Stimulated activated naive CD4-positive, alpha-beta T cell (primary cell): ENCODE measurements at places on chromosomes 11 and 22.

DNA sequence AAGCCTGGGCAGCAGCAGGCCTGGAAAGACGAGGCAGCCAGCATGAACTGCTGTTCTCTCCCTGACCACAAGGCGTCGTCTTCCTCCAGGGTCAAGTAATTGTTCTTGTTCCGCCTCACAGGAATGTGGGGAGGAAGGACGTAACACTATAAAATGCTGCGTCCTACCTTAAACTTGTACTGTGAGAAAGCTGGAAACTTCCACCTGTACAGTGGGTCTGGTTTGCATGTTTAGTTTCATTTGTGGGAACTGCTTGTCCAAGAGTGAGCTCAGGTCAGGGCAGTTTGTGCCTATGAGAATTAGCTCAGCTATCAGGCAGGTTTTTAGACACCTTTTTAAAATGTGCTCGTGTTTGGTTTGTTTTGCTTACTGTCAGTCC, 55.2 kb downstream of the PANX1 start:
- no peak for DNase-seq

GRCh38 chr11:122720107-122720881, 64.8 kb downstream of the UBASH3B start:
- DNase-seq, result no peak

- no peak for DNase-seq
Observed at GRCh38 chr11:77374108-77374507, 72.6 kb upstream of the GDPD4 start.

- DNase-seq, result no peak
Observed at GRCh38 chr11:96484361-96484760, 94.5 kb downstream of the JRKL start.

DNA sequence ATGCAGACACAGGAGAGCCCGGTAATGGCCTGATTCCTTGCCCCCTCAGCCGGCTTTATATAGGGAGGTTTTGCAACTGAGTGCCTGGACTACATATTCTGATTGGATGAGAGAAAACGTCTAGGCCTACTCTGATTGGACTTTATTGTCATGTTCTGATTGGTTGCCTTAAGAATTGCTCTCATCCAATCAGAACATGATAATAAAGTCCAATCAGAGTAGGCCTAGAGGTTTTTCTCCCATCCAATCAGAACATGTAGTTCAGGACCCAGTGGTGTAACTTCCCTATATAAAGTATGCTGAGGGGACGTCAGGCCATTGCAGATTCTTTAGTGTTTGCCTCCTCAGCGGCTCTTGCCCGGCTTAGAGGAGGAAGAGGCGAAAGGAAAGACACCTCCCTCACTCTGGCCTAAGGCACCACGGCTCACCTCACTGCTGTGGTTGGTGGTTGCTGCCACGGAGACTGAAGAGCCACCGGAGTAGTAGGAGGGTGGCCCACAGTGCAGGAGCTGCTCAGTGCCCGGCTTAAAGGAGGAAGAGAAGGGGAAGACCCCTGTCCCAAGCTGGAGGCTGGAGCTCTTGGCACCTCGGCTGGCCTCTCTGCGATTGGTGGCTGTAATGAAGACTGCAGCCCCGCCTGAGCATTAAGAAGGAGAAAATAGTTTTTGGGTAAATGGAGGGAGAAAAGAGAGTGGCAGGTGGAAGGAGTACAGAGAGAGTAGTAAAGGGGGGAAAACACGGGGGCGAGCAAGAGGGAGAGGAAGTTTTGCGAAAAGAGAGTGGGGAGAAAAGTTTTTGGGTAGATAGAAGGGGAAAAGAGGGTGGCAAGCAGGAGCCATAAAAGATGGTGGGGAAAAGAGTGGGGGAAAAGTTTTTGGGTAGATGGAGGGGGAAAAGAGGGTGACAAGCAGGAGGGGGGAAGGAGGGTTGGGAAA, 116.7 kb upstream of the SERPIND1 start:
- no peak for DNase-seq

DNA sequence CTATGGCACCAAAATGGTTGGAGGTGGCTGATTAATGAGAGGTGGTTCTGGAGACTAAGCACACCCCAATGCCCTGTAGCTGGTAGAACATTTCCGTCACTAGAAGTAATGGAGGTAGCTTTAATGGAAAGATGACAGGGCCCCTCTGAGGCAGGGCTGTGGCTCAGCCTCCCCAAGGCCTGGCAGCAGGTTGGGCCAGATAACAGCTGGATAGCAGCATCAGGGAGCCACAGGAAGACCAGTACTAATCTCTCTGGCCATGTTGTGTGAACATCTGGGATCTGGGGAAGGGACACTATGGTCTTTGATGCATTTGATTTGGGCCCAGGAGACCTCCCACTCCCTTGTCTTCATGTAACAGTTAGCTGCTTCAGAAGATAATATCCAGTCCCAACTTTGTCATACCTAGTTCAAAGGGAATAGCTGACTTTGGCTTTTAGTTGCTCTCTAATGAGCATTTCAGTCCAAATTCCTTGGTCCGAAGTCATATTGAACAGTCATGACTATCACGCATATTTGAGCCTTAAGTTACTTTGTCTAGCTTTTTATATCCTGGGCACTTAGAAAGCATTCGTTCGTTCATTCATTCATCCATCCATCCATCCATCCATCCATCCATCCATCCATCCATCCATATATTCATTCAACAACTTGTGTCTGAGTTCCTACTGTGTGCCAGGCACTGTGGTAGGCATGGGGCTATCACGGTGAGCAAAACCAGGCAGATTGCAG, 53.0 kb upstream of the LMO2 start:
- DNase-seq, result no peak

DNA sequence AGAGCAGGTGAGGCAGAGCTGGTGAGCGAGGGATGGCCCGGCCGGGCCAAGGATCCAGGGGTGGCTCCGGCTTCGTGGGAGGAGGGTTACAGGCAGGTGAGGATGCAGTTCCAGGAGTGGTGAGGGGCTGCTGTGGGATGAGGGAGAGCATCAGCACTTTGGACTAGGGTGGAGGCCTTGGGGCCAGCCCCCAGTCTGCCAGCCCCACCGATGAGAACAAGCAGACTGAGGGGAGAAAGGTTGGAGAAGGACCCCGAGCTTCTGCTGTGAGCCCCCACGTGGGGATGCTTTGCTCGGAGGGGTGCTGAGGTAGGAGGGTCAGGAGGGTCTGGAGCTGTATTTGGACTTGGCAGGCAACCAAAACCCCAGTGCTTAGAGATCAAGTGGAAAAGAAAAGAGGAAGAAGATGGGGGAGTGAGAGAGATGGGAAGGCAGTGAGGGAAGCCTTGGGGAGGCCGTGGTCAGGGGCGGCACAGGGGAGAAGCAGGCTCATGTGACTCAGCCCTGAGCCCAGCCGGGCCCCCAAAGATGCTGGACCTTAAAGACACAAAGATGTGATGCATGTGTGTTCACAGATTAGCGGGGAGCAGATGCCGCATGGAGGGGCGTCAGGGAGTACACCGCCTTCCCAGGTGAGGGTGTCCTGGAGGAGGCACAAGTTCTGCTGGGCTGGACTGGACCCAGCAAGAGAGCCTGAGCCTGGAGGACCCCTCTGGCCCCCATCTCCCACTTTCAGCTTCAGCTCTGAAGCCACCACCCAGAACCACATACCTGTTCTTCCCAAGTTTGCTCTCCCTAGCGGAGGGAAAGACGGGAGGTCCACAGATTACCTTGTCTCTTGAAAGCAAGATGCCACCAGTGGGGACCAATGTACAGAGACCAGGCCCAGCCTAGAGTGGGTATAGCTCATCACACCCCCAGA, 91.3 kb downstream of the CDKN1C start:
- DNase-seq, result no peak

DNA sequence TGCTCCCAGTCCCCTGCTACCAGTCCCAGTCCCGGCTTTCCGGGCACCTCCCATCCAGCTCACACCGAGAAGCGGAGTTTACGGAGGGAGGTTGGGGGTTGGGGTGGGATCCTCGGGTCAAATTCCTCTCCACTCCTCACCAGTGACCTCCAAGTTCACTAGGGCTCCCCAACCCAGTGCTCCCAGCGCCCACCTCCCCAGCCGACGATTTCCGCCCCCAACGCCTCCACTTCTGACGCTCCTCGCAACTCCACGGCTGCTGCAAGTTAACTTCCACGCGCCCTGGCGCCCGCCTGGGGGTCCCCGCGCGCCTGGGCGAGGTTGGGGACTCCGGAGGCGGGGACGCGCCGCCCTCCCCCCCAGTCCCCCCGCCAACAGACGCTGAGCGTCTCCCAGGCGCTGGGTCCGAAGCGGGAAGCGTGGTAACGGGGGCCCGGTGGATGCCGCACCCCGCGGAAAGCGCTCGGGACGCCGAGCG, 526 bp downstream of the TPST2 start:
- no peak for DNase-seq

- no peak for DNase-seq
Observed at GRCh38 chr11:120027546-120028180, 110.2 kb downstream of the TRIM29 start.

DNA sequence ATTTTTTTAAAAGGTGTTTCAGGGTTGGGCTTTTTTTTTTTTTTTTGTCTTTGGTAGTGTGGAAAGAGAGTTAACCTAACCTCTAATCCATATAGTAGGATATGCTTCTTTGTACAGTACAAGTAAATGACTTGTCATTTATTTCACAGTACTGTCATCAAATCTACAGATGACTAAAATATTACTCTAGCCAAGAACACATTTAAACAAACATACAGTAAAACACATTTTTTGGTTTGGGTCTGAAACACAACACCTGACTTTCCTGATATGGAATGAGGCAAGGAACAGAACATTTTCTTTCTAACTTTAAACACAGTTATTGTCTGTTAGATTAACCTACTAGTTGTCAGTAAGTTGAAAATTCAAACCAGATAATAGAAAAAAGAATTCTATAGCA, 68.1 kb downstream of the IMMP1L start:
- DNase-seq, result no peak

DNA sequence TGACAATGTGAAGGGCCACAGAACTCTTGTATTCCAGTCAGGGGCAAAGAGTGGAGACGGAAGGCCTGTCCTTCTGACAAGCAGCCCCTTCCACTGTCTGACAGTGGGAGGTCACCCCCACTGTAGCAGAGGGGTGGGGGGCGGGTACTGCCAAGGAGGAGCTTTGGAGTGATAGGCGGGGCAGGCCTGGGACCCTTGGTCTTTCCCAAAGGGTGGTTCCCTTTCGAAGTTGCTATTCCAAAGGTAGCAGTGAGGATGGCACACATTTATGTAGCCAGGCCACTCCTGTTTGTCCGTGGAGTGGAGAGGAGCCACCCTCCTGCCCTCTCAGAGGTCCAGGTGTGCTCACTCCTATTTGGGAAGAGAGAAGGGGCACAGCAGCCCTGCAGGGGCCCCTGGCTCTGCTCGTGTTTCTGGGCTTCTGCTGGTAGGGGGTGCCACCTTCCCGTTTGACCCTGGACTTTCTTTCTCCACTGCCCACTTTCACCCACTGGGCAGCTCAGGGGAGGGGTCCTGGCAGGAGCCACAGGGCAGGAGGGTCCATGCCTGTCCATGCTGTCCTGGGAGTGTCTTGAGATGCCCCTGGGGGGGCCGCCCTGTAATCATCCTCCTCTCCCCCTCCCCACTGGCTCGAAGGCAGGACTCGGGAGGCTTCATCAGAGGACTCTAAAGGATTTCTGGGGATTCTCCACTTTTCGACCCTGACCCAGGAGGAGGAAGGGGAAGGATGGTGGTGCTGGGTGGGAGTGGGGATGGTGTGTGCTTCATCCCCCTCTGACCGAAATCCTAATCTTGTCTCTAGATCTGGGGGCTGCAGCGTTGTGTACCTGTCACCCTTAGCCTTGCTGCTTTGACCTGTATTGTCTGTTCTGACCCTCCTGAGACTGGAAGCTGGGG, 994 bp downstream of the TAGLN start:
- no peak for DNase-seq

GRCh38 chr11:9265211-9266131, at the start of gene DENND5A:
Gene DENND5A, minus strand, starts transcription at chr11:9265350. Its CDS starts 281 bp downstream, at chr11:9265069.
- DNase-seq, result no peak

GRCh38 chr22:22955276-22955798, 67.7 kb downstream of the IGLL5 start:
- DNase-seq, result no peak

GRCh38 chr11:61194169-61194671, 9.1 kb upstream of the PGA3 start:
- no peak for DNase-seq

GRCh38 chr11:35139722-35140282, 831 bp downstream of the CD44 start:
- no peak for DNase-seq

GRCh38 chr11:83063073-83063754, 8.5 kb downstream of the RAB30 start:
- DNase-seq, result no peak

DNA sequence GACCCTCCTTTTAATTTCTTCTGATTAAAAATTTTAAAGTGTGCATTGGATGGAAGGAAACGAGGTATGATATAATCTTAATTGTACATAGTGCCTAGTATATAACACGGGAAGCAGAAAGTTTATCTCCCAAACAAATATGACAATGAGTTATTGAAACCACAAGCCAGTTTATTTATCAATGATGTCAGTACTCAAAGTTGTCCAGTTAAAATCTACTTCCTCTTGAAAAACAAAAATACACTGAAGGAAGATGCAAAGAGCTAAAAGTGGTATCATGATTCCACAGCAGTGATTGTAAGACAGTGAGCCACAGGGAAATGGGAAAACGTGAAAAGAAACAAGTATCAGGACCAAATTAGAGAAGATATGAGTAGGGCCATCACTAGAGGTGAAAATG, 18.8 kb upstream of the OR5B21 start:
- no peak for DNase-seq

- DNase-seq, result no peak
Observed at GRCh38 chr11:1410366-1411291, 20.9 kb downstream of the BRSK2 start.

DNA sequence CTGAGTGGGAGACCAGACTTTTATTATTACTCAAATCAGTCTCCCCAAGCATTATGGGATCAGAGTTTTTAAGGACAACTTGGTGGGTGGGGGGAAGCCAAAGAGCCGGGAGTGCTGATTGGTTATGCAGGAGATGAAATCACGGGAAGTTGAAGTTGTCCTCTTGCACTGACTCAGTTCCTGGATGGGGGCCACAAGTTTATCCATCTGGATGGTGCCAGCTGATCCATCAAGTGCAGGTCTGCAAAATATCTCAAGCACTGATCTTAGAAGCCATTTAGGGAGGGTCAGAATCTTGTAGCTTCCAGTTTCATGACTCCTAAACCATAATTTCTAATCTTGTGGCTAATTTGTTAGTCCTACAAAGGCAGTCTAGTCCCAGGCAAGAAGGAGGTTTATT, 53.5 kb upstream of the LMO1 start:
- DNase-seq, result no peak

GRCh38 chr11:102415304-102415916, 37.2 kb downstream of the TMEM123 start:
- peak; percentile 21 for DNase-seq

GRCh38 chr11:35548925-35549561, 23.6 kb upstream of the PAMR1 start:
- DNase-seq, result no peak

GRCh38 chr11:23903044-23903704, 593.7 kb upstream of the LUZP2 start:
- DNase-seq, result no peak

- DNase-seq, result no peak
Observed at GRCh38 chr11:31050061-31050765, 319.3 kb downstream of the DCDC1 start.

GRCh38 chr11:118108513-118108912, 21.8 kb upstream of the SMIM35 start:
- no peak for DNase-seq

GRCh38 chr11:134532131-134532920, 120.3 kb upstream of the B3GAT1 start:
- no peak for DNase-seq

- DNase-seq, result no peak
Observed at GRCh38 chr11:129328756-129329155, 46.9 kb upstream of the BARX2 start.
